ENCODE measurements at places on chromosomes 12 and 14.
A peak's percentile ranks its signal among the peaks of the same experiment; 100 is the strongest.

- DNase-seq = no peak
Measured at GRCh38 chr14:58571769-58572472, 65.8 kb upstream of the DACT1 start.

DNA sequence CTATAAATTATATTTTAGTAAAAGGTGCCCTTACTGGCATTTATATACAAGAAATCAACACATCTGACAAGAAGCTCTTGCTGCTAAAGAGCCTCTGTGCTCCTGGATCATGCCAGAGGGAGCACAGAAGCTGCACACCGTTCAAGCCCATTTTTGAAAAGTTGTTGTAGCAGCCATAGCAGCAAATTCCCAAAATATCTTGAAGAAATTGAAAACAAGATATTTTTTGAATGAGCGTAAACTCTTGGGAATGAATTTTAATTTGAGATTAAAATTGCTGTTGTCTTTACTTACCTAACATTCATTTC lies 540 bp upstream of the CLEC2D start:
- no peak for DNase-seq

DNA sequence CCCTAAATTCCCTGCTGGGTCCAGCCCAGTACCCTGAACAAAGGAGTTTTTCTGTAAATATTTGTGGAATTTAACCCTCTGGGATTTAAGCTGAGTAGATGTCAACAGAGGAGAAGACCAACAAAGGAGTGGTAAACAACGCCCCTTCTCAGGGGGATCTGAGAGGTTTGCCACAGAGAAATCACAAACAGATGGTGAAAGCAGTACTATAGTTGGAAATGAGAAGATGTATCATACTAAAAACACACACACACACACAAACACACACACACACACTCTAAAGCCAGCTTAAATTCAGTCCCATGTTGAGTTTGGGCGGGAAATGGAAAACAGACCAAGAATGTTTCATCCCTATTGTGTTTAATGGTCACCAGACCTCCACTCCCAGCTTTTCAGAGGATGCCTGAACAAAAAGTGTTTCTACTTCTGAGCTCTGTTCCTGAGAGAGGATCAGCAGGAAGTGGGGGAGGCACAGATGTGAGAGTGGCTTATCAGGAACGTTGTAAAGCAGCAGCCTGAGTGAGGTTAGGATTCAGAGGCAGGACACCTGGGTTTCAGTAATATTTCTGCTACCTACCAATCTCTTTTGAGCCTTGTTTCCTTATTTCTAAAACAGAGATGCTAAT lies 3.2 kb downstream of the BIN2 start:
- no peak for DNase-seq

DNA sequence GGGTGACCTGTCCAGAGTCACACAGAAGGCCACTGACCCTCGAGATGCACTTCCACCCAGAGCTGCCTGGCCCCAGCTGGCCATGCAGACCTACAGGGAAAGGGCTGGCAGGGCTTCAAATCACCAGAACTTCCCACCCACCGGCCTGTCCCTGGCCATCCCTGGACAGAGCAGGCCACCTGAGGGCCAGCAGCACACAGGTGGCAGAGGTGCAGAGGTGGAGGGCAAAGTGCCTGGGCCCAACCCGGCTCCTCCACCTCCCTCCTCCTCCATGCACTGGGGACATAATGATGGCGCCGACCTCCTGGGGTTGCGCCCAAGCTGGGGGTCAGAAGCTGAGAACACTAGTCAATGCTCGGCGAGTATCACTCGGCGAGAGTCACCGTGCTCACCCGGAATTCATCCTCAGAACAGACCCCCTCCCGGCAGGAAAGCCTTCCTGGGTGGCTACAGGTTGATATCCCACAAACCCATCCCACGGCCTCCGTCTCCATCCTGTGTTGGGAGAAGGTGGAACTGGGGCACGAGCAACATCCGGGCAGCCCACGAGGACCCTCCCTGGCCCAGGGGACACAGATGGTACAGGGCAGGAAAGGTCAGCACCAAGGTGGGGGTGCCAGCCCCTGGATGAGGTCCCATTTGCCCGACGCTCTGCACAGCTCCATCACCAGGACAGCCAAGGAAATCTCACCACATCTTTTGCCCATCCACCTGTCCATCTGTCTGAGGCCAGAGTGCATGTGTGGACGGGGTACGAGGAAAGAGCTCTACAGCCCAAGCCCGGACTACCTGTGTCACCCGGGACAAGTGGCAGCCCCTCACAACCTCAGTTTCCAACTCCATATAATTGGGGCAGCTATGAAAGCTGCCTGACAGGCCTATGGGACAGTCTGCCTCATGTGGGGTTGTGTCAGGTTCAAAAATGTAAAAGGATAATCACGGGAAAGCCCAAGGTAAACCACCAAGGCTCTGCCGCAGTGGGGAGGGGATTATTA lies 10.8 kb downstream of the BEGAIN start:
- no peak for DNase-seq

- no peak for DNase-seq
Measured at GRCh38 chr12:44240186-44240585, 404.3 kb downstream of the TMEM117 start.

GRCh38 chr12:116319233-116319897 lies 41.9 kb upstream of the MED13L start:
- no peak for DNase-seq

DNA sequence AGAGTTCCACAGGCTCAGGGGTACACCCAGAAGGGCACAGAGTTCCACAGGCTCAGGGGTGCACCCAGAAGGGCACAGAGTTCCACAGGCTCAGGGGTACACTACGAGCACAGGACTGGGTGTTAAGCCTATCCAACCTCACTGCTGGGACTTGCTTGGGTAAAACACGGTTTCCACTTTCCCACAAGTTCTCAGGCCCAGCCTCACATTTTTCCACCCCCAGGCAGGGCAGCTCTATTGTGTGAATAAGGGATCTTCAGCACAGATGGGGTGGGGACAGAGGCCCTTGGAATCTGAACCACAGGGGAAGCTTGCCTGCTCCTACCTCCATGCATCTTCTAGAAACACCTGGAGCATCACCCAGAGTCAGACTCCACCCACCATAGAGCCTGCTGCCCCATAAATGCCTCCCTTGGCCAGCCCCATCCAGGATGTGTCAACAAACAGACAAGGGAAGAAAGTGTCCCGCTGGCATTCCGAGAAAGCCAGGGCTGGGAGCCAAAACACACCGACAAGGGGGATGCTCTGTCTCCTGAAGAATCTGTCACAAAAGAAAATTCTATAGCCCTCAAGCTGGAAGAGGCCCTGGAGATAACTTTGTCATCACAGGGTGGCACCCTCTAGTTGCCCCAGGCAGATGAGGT lies 4.8 kb downstream of the CRACR2A start:
- DNase-seq = no peak

DNA sequence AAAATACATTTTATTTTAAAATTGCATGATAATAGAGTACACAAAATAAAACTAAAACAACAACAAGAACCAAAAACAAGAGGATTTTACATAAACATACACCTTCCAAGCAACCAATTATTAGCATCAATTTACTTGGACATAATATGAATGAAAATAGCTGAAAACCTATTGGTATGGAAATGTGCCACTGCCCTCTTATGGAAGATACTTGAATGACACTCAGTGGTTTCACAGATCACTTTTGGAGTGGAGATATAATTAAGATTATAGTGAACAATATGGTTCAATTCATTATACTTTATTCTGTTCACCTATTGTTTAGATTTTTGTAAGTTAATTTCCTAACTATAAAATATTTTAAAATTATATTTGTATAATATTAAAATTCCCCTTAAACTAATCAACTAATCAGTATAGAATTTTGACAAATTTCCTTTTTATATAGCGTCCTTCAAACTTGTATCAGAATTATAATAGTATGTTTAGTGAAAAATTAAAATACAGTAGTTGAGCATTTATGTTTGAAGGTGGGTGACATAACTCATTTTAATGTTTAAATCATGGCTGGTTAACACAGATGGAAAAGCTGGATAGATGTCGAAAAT lies 70.1 kb downstream of the SLC6A15 start:
- DNase-seq = peak; percentile 17

DNA sequence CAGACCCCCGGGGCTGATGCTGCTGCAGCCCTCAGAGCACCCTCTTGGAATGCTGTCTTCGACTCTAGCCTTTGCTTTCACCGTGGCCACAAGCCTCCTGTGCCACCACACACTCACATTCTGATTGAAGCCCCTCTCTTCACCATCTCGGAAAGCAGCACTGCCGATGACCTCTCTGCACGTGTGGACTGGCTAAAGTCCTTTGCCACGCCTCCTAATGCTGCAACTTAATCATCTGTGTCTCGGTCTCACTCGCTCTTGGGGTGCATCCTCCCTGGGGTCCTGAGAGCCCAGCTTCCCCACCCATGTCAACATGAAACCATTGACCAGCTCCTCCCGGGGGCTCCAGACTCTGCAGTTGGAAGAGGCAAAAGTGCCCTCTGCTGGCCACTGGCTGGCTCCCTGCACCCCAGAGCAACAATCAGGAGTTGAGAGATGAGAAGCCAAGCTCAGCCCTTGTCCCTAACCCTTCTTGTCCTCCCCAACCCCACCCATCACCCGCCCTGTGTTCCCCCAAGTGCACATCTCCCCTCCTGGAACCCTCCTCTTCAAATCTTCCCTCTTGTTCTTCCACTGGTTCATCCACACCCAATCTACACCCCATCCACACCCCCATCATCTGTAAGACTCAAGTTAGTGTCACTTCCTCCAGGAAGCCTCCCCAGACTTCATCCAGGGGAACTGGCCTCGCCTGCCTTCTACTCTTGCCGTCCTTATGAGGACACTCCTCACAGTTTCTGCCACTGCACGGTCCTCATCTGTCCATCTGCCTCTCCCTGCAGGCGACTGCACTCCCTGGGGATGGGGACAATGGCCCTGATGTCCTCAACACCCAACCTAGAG lies 23.6 kb upstream of the FAM181A start:
- no peak for DNase-seq

- DNase-seq = no peak
Measured at GRCh38 chr14:51203881-51204280, 36.2 kb upstream of the TMX1 start.

DNA sequence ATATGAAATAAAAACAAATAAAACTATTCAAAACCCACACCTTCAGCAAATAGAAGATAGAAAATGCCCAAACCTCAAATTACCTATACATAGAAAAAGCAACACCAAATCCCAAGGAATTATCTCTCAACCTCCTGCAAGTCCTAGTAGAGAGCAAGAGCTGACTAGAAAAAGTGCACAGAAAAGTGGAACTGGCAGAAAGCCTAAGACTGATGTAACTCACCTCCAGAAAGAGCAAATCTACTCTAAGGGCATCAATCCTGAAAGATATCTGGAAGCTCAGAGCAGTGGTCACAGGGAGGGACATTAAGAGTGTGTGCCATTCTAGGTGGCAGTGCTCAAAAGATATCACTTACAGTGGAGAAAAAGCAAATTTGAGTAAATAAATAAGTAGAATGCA lies 62.1 kb upstream of the PLEKHG7 start:
- no peak for DNase-seq

DNA sequence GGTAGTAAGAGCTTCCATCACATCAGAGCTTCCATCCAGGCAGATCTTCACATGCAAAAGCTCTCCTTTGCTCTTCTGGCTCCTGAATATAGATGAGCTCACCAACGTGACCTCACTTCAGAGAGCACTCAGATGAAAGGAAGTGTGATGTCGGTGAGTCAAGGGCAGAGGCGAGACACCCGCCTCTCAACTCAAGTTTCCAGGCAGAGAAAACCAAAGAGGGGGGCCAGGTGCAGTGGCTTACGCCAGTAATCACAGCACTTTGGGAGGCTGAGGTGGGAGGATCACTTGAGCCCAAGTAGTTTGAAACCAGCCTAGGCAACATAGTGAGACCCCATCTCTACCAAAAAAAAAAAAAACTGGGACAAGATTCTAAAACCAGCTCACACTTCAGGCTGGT lies 126.9 kb downstream of the DUSP6 start:
- DNase-seq = no peak

DNA sequence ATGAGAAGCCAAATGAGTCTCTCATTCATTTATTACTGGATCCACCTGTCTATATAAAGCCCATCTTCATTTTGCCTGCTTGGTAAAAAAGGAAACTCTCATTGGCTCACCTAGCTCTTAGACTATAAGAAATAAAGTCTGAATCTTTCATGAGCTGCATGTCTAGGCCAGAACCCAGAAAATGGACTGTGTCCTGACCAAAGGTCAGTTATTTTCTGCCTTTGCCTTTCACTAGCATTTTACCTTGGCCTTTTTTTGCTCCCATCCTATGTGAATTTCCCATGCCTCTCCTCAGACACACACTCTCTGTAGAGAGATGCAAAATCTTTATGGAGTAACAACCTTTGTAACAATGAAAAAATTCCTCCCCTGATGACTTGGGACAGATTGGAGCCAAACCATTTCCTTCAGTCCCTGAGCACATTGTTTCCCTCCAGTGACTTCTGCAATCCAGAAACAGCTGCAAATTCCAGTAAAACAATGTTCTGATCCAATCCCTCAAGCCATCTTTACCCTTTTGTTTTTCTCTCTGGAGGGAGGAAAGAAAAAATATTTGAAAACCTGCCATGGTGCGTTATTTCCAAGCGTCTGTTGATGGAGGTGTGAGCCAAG lies 33.6 kb upstream of the MAP3K9 start:
- DNase-seq = no peak

DNA sequence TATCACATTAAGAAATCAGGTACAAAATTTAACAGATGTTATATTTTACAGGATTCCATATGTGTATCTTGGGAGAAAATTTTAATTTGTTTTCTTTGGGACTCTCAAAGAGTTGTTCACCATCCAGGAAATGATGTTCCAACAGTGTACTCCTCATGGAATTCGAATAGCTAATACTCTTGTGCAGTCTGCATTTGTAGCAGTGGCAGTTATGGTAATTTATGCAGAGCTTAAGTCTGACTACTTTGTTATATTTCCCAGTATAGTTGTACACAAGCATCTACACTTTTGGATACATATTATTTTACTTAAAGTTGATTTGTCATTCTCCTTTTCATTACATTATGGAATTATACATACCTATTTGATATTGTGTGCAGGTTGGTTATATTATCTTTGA lies 436.7 kb upstream of the FBXO33 start:
- DNase-seq = no peak

- DNase-seq = no peak
Measured at GRCh38 chr14:104224506-104225277, 86.3 kb downstream of the KIF26A start.

DNA sequence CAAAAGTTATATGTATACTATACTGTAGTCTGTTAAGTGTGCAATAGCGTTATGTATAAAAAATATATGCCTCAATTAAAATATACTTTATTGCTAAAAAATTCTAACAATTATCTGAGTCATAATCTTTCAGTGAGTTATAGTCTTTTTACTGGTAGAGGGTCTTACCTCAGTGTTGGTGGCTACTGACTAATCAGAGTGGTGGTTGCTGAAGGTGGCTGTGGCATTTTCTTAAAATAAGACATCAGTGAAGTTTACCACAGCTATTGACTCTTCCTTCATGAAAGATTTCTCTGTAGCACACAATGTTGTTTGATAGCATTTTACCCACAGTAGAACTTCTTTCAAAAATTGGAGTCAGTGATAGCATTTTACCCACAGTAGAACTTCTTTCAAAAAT lies 23.4 kb downstream of the POLR3B start:
- no peak for DNase-seq

Data from Panc1 (cell line).